ENCODE measurements at places on chromosomes 1 and 21.

DNA sequence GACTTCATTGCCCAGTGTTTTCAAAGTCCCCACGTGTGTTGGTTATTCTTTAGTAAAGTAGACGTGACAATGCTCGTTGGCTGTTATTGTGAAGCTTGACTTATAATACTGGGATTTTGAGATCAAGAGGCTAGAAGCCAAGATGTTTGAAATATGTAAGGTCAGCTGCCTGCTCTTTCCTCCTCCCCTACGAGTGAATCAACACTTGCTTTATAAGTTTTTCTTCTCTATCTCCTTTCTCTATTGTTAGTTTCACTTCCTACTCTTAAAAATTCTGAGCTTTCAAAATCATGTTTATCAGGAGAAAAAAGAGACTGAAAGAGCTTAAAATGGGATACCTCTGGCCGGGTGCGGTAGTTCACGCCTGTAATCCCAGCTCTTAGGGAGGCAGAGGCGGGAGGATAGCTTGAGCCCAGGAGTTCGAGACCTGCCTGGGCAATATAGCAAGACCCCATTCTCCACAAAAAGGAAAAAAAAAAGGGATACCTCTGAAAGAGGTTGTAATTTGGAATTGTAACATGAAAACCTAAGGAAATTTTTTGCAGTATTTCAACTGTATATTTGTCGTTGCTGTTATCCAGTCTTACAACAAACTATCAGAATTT is 72.0 kb downstream of the EPB41 start:
- no peak for DNase-seq

DNA sequence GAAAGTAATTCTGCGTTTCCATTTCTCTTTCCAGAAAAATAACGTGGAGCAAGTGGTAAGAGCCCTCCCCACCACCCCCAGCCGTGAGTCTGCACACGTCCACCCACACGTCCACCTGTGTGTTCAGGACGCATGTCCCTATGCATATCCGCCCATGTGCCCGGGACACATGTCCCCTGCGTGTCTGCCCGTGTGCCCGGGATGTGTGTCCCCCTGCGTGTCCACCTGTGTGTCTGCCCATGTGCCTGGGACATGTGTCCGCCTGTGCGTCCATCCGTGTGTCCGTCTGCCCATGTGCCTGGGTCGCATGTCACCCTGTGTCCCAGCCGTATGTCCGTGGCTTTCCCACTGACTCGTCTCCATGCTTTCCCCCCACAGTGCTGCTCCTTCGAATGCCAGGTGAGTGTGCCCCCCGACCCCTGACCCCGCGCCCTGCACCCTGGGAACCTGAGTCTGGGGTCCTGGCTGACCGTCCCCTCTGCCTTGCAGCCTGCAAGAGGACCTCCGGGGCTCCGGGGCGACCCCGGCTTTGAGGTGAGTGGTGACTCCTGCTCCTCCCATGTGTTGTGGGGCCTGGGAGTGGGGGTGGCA is 5.6 kb downstream of the COL6A1 start:
- DNase-seq = no peak

- peak; percentile 96 for DNase-seq
These were observed 42.2 kb downstream of the CLDN14 start for GRCh38 chr21:36437745-36438128.

GRCh38 chr1:219220945-219221344 is 47.3 kb downstream of the LYPLAL1 start:
- peak; percentile 4 for DNase-seq

DNA sequence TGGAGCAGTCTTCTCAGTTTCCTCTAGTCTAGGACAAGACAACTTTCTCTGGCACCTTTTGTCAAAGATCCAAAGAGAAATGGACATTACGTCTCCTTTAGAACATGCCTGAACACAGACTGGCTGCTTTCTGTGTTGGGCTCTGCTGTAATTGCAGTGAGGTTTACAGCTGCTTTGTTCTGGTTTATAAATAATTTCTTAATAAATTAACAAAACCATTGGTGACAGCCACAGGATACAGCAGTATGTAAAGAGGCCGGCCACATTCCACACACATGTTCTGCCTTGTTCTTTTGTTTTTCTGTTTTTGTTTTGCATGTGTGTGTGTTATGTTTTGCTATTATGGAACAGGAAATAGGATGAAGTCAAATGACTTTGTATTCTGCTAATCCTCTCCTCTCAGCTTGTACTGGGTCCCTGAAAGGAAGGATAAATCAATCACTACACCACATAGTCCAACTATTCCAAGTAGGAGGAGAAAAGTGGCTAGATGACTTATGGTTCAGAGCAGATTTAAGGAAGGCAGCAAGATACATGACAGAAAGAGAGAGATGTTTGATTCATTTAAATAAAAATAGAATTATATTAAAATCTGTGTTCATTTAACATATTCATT is 161.5 kb upstream of the ESRRG start:
- DNase-seq = no peak

DNA sequence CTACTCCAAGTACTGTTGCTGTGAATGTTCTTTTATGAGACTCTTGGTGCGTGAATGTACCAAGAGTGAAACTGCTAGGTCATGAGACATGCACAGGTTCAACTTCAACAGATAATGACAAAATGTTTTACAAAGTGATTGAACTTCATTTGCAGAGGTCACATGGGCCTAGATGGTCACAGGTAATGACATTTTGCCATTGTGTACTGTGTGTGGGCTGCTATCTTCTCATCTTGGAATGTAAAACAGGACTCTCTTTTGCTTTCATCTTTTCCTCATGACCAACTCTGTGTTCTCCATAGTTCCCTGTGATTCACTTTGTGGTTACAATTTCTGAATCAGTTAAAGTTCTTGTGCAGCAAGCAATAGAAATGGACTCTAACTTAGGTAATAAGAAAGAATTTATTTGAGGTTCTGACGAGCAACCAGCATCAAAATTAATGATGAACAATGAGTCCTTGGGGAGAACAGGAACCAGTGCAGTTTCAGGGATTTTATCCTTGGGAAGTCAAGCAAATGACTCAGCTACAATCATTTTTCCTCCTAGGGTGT is 16.2 kb upstream of the TSNAX start:
- DNase-seq = no peak

DNA sequence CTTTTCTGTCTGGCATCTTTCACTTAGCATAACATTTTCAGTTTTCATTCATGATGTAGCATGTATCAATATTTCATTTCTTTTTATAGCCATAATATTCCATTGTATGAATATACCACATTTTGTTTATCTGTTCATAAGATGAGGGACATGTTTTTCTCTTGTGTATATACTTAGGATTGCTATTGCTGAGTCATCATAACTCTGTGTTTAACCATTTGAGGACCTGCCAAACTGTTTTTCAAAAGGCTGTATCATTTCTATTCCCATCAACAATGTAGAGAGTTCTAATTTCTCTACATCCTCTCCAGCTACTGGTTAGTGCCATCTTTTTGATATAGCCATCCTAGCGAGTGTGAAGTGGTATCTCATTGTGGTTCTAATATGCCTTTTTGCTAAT is 26.2 kb downstream of the MPZL1 start:
- peak; percentile 55 for DNase-seq

GRCh38 chr1:147676311-147677085 is 6.2 kb upstream of the ACP6 start:
- DNase-seq = no peak

GRCh38 chr1:19664453-19665185 is at the start of gene HTR6:
Gene HTR6 (plus strand): TSS chr1:19664875. CDS start chr1:19665754, 879 bp downstream.
- DNase-seq = peak; percentile 28

DNA sequence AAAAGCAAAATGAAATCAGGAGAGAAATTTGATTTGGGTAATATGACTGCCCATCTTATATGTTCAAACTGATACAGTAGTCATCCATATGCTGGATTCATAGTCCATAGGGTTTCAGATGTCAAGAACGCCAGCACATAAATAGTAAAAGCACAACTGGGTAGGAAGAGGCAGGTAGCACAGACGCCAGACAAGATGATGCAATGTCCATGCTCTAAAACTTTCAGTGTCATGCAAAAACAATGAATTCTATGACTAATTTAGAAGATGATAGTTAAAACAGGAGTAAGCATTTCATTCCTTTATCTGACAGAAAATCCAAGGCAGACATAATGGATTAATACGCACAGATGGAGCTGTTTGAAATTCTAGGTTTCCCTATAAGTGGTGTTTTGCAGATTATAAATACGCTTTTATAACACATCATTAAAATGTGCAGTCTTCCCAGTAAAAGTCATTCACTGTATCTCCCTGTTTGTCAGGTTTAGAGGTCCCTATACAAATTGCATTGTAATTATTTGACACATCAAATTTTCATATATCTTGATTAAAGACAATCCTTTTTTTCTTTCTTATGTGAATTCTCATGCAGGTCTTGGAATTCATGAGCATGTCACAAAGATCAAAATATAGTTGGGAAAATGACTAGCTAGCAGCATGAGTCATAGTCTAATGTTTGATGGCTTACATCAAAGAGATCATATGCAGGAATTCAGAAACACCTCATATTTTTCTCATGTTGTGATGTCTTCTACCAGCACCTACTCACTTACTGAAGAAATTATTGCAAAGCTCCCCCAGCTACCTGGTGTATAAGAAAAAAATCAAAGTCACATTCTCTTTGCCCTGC is 139.9 kb downstream of the DSCAM start:
- DNase-seq = no peak

DNA sequence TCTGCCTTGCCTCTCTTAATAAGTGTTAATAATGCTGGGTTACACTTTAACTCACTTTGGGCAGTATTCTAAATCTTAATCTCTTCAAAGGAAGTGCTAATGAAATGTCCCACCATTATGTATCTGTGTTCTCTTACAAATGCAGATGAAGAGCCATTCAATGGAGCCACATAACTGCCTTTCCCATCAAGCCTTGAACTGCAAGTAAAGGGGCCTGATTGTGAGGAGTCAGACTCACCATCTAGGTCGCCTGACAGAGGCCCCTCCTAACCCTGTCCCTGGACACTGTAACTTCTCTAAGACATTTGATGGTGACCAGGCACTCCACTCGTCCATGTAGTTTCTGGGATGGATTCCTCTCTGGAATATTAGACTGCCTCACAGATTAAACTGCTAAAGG is 329.4 kb downstream of the KIF26B start:
- no peak for DNase-seq

DNA sequence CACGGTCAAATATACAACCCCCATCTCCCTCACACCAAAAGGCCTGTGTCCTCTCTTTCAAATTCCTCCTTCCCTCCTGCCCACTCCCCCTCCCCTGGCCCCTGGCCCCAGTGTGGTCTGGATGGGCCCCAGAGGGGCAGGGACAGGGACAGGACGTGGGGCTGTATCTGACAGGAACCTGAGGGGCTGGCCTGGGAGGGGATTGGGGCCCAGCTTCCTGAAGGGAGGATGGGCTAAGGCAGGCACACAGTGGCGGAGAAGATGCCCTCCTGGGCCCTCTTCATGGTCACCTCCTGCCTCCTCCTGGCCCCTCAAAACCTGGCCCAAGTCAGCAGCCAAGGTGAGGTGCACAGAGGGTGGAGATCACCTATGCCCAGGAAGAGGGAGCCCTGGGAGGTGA is at the start of gene MPL:
Gene MPL (plus strand): TSS at position 231 of the 400 bp plus-strand sequence. CDS start 31 bp downstream, at position 262.
- peak; percentile 50 for DNase-seq

Measured in hematopoietic multipotent progenitor cell treated with erythropoietin and hydrocortisone succinate and interleukin-3 and kit ligand, for 4 days (in vitro differentiated cells).